ENCODE measurements at places on chromosomes 1 and 21.

- DNase-seq: no peak
Measured at GRCh38 chr1:233647073-233647472, 33.2 kb downstream of the KCNK1 start.

DNA sequence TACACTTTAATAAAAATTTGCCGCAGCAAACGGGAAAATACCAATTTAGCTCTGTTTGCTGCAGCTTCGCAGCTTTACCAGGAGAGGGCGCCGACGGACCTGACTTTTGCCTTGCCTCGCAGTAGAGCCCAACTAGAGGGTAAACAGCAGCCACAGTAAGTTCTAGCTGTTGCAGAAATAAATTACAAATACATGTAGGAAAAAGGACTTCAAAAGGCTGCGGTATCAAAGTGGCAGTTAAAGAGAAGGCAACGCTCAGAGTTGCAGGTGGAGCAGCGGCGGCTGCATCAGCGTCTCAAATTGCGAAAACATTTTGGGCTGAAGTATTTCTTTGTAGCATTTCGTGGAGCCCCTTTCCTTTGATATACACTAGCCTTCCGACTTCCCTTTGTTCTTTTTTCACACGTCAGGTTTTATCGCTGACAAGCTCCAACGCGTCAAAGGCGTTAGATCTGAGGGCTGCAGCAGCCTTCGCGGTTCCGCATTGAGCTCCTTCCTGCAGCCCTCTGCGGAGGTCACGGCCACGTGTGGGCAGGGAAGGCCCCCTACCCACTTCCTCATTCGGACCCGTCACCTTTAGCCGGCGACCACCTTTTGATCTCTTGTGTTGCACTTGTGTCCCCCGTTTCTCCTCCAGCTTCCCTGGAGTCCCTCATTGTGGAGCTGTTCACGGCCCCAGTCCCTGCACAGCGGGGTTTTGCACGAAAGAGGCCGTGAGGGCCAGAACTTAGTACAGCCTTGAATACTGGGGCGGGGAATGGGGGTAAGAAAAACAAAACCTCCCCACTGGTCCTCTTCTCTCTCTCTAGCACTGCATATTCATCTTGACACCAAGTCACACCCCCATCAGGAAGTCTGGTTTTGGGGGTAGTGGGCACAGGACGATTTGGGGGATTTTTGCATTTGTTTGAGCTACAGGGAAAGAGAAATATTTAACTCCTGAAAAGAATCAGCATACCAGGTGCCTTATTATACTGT lies 72.8 kb downstream of the S1PR1 start:
- no peak for DNase-seq

GRCh38 chr1:84726593-84727499 lies 36.6 kb upstream of the SSX2IP start:
- no peak for DNase-seq

GRCh38 chr1:218967254-218967653 lies 206.4 kb upstream of the LYPLAL1 start:
- DNase-seq: no peak

- no peak for DNase-seq
Measured at GRCh38 chr21:26801498-26801897, 43.7 kb downstream of the ADAMTS1 start.

DNA sequence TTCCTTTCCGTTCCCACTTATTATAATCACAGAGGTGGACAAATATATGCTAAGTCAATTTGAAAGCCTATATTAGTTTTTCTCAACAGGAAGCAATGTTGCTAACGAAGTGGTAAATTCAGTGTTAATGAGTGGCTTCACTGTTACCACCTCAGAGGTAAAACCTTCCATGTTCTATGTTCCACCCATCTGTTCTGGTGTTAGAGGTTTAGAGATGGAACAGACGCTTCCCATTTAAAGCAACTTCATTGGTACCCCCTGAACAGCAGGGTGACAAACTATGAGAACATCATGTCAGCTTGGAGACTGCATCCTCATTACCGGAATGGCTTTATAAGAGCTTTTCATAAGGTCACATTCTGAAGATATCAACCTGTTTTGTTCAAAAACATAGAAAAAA lies 77.9 kb downstream of the ZNF644 start:
- DNase-seq: no peak

DNA sequence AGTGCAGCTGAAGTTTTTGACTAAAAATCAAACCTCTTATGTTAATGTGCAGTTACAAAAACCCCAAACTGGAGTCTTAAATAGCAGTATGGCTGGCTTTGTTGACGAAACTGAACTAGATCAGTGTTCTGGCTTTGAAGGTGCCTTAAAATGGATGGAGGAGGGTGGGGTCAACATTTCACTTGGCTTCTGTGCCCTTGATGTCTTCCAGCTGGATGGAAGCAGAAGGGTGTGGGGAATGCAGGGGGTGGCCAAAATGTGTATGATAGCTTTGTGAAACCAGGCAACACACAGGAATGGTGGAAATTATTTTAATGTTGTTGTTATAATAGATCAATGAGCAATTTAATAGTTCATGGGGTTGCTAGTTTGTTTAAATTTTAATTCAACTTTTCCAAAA lies 96.8 kb upstream of the C1orf105 start:
- no peak for DNase-seq

GRCh38 chr1:1181938-1182410 lies 8.3 kb downstream of the TTLL10 start:
- DNase-seq: no peak

GRCh38 chr1:177368255-177368654 lies 197.5 kb downstream of the BRINP2 start:
- DNase-seq: no peak

- DNase-seq: no peak
Measured at GRCh38 chr1:228876187-228876586, 140.9 kb downstream of the RHOU start.

GRCh38 chr1:160646711-160647328 lies at the start of gene SLAMF1:
TSS of gene SLAMF1 (minus strand) at chr1:160647044. CDS start at chr1:160646945, 99 bp downstream.
- no peak for DNase-seq

GRCh38 chr1:198741744-198742143 lies 102.9 kb downstream of the PTPRC start:
- no peak for DNase-seq

GRCh38 chr1:110508028-110508940 lies 10.7 kb downstream of the KCNA10 start:
- DNase-seq: no peak

- no peak for DNase-seq
Measured at GRCh38 chr1:118841521-118841920, 146.6 kb downstream of the TBX15 start.

- DNase-seq: no peak
Measured at GRCh38 chr1:235968831-235969230, 96.1 kb downstream of the NID1 start.

DNA sequence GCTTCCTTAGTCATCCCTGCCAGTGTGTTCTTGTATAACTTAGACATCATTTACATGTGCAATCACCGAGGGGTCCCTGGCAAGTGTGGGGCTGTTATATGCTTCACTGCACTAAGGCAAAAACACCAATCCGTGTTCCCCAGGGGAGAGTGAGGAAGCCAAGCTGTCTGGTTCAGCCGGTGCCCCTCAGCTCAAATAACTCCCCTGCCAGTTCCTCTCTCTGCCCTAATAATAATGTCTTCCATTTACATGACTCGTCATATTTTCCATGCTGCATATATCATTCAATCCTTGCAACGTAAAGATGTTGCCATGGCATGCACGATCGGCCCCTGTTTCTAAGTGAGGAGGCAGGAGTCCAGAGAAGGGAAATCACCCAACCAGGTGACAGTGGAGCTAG lies 24.4 kb upstream of the NDC1 start:
- DNase-seq: no peak

GRCh38 chr1:19622204-19622603 lies 21.9 kb upstream of the NBL1 start:
- DNase-seq: no peak

DNA sequence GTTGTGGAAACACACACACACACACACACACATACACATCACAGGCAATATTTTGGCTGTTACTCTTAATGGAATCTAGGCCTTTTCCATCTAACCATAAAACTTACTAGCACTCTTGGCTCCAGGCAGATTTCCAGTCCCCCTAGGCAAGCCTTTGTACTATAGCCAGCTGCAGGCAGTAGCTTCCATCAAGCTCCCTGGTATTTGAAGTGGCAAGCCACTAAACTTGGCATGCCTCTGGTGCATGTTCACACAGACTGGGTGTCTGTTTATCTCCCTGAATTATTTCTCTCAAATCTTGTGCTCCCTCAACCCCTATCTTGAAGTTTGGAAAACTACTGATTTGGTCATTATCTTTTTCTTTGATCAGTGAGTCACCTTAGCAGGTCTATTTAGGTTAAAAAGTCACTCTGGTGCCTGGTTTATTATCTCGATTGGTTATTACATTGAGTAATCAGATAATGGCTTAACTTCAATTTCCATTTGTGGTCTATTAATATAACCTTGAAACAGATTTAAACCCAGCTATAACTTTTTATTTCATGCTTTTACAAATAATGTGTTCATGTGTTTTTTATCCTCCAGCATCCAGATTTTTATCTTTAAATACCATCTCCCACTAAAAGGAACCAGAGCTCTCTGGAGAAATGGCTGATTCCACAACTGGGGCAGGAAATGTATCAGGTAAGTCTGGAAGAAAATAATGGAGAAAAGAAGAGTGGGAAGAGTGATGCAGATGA lies 2.7 kb upstream of the RBM15 start:
- DNase-seq: no peak

- no peak for DNase-seq
Measured at GRCh38 chr1:12487520-12487919, 130.5 kb downstream of the DHRS3 start.

DNA sequence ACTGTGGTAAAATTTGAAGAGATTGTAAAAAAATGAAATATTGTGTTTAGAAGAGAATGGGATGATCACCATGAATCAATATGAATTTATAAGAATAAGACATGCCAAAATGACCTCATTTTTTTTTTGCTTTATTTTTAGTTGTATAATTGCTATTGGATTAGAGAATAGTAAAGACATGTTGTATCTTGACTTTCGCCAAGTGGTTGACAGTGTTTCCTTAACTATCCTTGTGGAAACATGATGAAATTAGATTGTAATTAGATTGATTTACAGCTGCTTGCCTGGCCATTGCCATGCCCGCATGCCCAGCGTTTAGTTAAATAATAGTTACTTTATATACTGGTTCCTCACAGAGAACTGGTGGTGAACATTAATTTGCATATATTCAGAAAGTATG lies 154.9 kb downstream of the MAGI3 start:
- DNase-seq: no peak

DNA sequence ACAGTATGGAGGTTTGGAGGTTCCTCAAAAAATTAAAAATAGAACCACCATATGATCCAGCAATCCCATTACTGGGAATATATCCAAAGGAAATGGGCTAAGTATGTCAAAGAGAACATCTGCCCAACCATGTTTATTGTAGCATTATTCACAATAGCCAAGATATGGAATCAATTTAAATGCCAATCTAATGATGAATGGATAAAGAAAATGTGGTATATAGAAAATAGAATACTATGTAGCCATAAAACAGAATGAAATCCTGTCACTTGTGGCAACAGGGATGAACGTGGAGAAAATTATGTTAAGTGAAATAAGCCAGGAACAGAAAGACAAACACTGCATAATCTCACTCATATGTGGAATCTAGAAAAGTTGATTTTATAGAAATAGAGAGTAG lies 201.7 kb upstream of the AJAP1 start:
- DNase-seq: no peak

GRCh38 chr1:245880754-245881403 lies 626.2 kb downstream of the SMYD3 start:
- no peak for DNase-seq

- no peak for DNase-seq
Measured at GRCh38 chr1:28329395-28330153, 734 bp downstream of the MED18 start.

GRCh38 chr1:167517535-167518330 lies 596 bp downstream of the CD247 start:
- no peak for DNase-seq

- DNase-seq: no peak
Measured at GRCh38 chr21:46156378-46156645, 933 bp upstream of the FTCD start.

All from iPS DF 6.9 (cell line).